Urinary bladder (tissue), 4 donors: ENCODE measurements at places on chromosomes 1 and 21. TPM values are rescaled to one million over a fixed set of nuclear protein-coding genes. Genes with fewer than 3 reads are reported as not detected.
A peak's percentile ranks its signal among the peaks of the same experiment; 100 is the strongest.

DNA sequence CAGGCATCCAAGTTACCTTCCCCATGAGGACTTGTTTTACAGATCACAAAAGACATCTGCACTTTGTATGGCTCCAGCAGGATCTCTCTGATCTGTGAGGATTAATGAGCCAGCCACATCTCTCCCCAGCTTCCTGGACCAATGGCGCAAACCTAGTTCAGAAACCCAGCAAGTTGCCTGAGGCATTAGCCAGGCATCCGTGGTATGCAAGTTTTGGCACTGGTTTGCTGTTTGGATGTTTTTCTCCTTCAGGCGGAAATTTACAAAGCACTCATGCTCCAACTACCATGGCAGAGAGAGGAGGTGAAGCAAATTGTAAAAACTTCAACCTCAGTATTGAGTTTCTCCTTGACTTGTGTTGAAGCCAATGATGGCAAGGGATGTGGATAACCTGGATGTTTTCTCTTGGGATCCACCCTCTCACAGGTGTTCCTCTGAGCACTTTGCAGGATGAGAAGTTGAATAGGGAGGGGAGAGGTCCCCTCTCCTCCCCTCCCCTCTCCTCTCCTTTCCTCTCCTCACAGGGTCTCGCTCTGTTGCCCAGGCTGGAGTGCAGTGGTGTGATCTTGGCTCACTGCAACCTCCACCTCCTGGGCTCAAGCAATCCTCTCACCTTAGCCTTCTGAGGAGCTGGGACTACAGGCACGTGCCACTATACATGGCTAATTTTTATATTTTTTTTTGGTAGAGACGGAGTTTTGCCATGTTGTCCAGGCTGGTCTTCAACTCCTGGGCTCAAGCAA, 25.6 kb upstream of the ENO1 start:
- no peak for DNase-seq

- no peak for DNase-seq
Observed at GRCh38 chr1:93765099-93765498, 83.5 kb upstream of the BCAR3 start.

- DNase-seq: no peak
Observed at GRCh38 chr1:221832151-221832550, 90.3 kb upstream of the DUSP10 start.

DNA sequence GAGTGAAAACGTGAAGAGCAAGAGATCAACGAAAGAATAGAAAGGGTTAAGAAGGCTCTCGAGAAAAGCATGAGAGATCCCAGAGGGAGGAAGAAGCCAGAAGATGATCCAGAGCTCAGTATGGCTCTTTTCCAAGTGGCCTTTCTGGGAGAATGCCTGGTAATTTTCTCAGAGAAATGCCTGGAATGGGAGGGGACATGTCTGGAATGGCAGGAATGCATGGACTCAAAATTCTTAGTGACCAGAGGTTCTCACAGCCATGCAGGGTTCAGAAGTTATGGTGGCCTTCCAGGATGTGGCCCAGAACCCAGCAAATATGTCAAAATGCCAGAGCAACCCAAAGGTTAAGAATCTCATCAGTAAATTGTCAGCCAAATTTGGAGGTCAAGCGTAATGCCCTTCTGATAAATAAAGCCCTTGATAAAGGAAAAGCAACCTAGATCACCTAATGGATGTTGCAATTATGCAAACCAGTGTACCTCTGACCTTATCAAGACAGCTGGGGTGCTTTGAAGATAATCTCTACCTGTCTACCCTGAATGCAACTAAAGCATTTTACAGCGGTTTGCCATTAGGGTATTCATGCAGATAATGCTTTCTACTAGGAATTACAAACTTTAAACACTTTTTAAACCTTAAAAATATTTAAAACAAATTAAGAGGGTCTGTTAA, 53.1 kb downstream of the NBPF6 start:
- no peak for DNase-seq

DNA sequence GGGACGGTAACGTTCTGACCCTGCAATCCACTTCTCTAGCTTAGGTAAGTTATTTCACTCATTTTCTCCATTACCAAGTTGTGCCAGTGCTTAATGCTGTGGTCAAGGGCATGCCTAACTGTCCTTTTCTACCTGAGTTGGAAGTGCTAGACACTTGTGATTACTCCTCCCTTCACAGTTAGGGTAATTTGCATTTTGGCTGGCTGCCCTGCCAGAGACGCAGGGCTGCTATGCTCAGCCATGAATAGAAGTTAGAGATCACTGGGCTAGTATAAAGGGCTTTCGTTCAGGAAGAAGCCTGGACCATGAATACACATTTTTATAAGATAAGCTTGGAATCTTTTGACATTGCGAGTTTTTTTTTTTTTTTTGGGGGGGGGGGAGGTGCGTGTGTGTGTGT, 633.2 kb upstream of the NEGR1 start:
- DNase-seq: no peak

- DNase-seq: no peak
Observed at GRCh38 chr1:38451541-38451993, 405.0 kb upstream of the POU3F1 start.

- DNase-seq: no peak
Observed at GRCh38 chr21:40140675-40141074, 273.4 kb downstream of the PCP4 start.

GRCh38 chr1:21914880-21915640, 22.1 kb downstream of the HSPG2 start:
- no peak for DNase-seq

DNA sequence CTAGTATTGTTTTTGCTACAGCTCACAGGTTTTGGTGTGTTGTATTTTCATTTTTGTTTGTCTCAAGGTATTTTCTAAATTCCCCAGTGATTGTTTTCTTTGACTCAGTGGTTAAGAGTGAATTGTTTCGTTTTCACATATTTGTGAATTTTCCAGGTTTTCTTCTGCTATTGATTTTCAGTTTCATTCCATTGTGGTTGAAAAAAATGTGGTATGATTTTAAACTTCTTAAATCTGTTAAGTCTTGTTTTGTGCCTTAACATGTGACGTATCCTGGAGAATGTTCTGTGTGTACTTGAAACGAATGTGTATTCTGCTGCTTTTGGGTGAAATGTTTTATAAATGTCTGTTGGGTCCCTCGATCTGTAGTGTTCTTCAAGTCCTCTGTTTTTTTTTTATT, 117.9 kb downstream of the KIF26B start:
- no peak for DNase-seq

GRCh38 chr1:35574655-35575415, 1.7 kb downstream of the TFAP2E start:
- no peak for DNase-seq

DNA sequence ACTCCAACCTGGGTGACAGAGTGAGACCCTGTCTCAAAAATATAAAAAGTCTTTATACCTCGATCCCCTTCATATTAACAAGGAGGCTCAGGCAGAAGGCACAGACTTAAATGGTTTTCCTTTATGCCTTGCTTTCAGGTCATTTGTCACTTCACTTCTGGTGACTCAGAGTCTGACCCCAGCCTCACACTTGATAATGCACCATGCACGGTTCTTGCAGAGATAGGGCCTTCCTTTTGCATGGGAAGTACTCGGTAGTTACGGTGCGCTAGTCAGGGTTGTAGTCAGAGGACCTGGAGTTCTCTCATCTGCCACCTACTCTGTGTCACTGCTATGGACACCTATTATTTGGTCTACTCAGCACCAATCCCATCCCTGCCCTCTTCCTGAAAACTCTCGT, 43.6 kb upstream of the BMP8B start:
- DNase-seq: no peak

DNA sequence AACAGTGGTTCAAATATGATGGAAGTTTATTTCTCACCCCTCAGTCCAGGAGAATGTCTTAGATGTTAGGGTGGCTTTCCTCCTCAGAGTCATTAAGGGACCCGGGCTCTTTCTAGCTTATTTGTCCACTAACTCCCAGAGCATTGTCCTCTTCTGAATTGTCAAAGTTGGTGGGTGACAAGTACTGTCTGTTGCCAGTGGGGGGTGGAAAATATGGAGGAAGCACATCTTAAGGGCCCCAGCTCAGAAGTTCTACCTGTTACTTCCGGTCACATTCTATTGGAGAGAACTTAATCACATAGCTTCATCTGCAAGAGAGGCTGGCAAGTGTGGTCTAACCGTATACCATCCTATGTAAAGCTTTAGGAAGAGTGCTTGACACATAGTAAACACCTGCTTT, 7.1 kb downstream of the CLIC4 start:
- DNase-seq: no peak

DNA sequence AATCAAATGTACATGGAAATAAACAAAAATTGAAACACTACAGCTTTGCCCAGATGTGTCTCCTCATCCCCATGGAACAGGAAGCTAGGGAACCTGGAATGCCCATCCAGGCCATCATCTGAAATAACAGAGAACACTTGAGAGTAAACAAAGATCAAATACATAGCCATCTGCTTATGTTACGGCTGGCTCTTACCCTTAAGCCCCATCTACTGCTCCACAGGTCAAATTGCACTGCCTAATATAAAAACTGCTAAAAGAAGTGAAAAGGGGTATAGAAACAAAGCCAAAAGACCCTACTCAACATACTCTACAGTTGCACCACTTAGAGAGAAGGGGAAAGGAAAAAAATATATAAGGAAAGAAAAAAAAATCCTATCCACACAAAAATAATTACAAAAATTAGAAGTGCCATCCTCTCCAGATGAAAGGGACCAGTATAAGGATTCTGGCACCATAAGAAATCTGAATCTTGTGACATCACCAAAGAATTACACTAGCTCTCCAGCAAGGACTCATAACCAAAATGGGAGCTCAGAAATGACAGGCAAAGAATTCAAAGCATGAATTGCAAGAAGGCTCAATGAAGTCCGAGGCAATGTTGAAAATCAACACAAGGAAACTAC, 26.9 kb downstream of the OR6Y1 start:
- no peak for DNase-seq

- DNase-seq: peak; percentile 63
Observed at GRCh38 chr1:246724731-246725095, 504 bp downstream of the SCCPDH start.

DNA sequence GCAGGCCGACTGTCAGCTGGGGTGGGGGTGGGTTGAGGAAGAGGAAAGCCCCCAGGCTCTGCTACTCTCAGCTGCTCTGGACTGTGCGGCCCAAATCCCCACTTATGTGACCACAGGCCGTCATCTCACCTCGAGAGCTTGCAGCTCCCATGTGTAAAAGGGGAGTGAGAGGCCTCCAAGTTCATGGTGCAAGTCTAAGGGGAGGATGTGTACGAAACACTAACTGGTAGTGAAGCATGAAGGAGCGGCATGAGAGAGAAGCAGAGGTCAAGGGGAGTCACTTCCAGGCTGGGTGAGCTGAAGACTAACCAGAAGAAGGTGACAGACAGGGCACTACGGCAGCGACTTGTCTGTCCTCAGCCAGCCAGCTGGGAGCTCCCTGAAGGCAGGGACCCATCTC, 43.8 kb downstream of the GLIS1 start:
- DNase-seq: no peak

DNA sequence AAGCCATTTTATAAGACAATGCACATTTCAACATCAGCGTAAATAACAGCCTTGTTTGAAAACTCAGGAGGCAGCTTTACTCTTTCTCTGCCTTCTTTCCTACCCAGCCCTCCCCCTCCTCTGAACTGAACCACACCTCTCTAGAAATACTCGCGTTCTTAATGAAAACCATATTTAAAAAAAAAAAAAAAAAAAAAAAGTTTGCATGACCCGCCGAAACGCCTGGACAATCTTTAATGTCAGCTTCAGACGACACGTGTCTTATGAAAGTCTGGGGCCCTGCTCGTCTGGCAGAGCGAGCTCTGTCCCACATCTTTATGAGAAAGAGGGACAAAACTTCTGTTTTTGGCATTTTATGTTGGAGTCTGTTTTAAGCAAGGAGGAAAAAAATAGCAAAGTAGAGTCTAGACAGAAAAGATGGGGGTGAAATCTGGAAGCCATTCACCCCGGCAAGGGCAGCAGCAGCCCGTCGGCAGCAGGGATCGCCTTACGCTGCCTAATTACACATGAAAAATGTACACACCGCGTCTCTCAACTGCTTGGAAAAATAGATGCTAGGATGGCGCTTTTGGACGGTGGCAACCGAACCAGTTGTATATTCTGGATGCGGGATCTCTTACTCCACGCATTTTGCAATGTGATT, 130.4 kb upstream of the ETS2 start:
- no peak for DNase-seq

DNA sequence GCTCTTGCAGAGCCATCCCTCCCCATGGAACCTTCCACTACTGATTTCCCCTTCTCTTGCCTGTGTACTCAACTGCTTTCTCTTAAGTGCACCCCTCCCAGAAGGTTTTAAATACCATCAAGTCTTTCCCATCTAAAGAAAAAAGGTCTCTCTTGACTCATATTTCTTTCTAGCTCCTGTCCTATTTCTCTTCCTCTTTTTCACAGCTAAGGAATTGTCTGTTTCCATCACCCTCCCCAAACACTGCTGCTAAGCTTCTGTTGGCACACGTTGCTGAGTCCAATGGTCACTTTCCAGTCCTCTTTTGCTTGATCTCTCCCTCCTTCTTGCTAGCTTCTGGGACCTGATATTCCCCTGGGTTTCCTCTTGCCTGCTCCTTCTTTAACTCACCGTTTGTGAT, 13.3 kb upstream of the GNL2 start:
- no peak for DNase-seq

DNA sequence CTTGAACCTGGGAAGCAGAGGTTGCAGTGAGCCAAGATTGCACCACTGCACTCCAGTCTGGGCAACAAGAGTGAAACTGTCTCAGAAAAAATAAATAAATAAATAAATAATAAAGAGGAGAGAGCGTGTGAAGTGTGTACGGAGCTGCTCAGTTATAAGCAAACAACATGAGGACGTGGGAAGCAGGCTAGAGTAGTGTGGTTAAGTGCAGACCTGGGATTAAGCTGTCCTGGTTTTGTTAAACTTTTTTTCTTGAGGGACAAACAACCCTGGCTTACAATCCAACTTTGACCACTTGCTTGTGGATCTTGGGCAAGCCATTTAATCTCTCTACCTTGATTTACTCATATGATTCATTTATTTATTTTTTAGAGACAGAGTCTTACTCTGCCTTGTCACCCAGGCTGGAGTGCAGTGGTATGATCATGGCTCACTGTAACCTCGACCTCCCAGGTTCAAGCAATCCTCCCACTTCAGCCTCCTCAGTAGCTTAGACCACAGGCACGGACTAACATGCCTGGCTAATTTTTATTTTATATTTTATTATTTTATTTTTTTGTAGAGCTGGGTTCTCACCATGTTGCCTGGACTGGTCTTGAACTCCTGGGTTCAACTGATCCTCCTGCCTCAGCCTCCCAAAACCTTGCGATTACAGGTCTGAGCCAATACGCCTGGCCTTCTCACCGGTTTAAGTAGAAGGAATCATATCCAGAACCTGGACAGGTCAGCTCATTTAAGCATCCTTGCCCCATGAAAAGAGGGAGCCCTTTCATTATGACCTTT, 52.7 kb downstream of the RPS6KA1 start:
- no peak for DNase-seq

- no peak for DNase-seq
Observed at GRCh38 chr1:10596780-10597179, 122.0 kb downstream of the PEX14 start.

- no peak for DNase-seq
Observed at GRCh38 chr1:32250893-32251716, at the start of gene LCK. TSS of gene LCK (plus strand) at chr1:32251265. CDS start at chr1:32274330, 23,065 bp downstream.

GRCh38 chr1:207698822-207699483, 52.9 kb upstream of the CD46 start:
- DNase-seq: peak; percentile 15

- DNase-seq: no peak
Observed at GRCh38 chr1:71074681-71075080, 6.2 kb downstream of the ZRANB2 start.

- DNase-seq: no peak
Observed at GRCh38 chr1:21736011-21736410, 46.9 kb downstream of the USP48 start.

DDAH1 gene
- 32.9 TPM for total RNA-seq

DNM3 gene
- 11.7 TPM for total RNA-seq

GSTM1 gene
- not detected for total RNA-seq
